ENCODE measurements at places on chromosomes 5 and 9.

DNA sequence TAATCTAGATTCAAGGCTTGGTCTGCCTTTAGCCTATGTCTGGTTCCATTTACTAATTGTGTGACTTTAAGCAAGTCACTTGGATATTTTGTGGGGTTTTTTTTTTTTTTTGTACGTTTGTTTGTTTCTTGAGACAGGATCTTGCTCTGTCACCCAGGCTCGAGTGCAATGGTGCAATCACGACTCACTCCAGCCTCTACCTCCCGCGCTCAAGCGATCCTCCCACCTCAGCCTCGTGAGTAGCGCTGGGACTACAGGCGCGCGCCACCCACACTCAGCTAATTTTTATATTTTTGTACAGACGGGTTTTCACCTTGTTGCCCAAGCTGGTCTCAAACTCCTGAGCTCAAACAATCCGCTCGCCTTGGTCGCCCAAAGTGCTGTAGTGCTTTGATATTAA lies 1.1 kb upstream of the PFDN1 start:
- no peak for DNase-seq

DNA sequence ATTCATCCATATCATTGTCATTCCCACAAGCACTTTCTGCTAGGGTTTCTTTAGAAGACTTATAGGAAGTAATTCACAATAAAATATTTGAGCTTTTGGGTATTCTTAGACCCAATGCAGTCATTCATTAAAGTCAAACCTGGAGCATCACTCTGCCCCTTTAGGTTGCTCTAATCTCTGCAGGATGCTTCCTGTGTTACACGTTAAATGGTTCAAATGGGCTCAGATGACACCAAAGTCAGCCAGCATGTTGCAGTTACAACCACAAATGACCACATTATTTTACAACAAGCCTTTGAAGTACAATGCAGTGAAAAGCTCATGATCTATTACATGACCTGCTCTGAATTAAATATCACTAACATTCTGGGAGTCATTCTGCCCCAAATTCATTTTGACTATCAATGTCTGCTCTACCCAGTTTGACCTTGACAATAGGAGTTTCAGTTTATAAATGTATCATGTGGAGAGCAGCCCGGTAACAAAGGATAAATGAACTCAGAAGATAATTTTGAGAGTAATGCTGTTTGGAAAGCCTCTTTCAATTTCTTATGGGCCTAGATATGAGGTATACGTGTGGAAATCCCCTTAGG lies 668.6 kb upstream of the DMAC1 start:
- no peak for DNase-seq

- DNase-seq = no peak
Measured at GRCh38 chr5:52887066-52887465, 99.3 kb downstream of the ITGA1 start.

DNA sequence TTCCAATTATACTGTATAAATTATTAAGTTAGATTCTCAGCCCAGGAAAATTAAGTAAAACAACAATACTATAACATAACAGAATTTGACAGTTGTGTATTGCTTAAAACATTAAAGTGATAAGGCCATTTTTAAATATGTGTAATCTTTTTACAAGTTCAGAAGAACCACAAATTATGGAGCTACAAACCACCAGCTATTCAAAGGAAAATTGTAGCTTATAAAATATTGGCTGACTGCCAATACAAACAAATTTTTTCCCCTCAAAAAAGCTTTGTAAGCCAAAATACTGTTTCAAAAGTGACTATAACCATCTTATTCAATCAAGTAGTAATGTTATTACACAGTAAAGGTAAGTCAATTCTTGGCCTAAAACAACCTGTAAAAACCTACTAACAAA lies 21.9 kb downstream of the STRBP start:
- no peak for DNase-seq

GRCh38 chr9:98575379-98576346 lies 133.1 kb downstream of the GABBR2 start:
- DNase-seq = no peak

- no peak for DNase-seq
Measured at GRCh38 chr9:129145841-129146292, 32.2 kb downstream of the IER5L start.

DNA sequence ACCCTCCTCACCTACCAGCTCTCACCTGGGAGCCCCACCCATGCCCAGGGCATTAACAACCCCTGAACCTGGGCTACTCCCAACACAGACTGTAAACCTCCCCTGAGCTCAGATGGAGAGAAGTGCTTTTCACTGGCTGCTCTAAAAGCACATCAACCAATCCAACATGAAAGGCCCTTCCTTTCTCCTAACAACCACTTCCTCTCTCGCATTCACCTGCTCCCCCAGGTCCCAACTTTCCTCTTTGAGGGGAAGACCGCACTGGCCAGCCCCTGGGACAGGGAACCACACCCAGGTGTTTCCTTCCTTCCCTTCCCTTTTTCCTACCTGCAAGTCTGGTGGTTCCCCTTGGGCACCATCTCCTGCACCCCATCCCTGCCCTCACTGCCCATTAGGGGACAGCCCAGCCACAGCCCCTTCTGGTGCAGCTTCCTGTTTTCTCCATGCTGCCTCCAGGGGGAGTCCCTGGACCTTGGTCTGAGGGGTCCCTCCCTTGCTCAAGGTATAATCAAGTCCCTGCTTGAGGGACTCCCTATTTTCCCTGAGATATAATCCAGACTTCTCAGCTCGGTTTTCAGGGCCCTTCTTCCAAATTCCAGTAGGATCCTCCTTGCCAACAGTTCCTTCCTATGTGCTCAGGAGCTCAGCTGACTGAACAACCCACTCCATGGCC lies 30.5 kb upstream of the DAB2IP start:
- DNase-seq = no peak

GRCh38 chr5:2999926-3000325 lies 248.4 kb upstream of the IRX2 start:
- DNase-seq = no peak

- DNase-seq = no peak
Measured at GRCh38 chr9:14246951-14247350, 67.0 kb downstream of the NFIB start.
